ENCODE measurements at places on chromosomes 5 and 9.

GRCh38 chr5:58040044-58040443 lies 419.8 kb downstream of the PLK2 start:
- DNase-seq: no peak

- DNase-seq: no peak
Observed at GRCh38 chr9:122821278-122821943, 7.0 kb downstream of the PDCL start.

GRCh38 chr5:128706269-128706668 lies 168.2 kb upstream of the FBN2 start:
- no peak for DNase-seq

DNA sequence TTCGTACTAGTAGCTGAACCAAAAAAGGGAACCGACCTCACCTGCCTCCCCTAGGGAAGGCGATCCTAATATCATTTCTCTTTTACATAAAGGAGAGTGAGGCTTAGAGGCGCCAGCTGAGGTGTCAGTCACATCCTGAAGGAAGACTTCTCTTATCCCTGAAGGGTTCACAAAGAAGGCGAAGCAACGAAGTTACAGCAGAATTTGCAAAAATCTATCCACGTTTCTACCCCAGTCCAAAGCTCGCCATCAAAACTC lies 598 bp upstream of the KIAA1191 start:
- no peak for DNase-seq

- no peak for DNase-seq
Observed at GRCh38 chr5:132528021-132528420, 15.3 kb downstream of the IL5 start.

- no peak for DNase-seq
Observed at GRCh38 chr9:131728546-131728910, 11.3 kb downstream of the RAPGEF1 start.
